Vagina (tissue), 2 donors: ENCODE measurements at places on chromosomes 7 and 10. TPM values are rescaled to one million over a fixed set of nuclear protein-coding genes. Genes with fewer than 3 reads are reported as not detected.

CYP2W1 gene
- 2.0 TPM for total RNA-seq

SPDYE1 gene
- not detected for total RNA-seq

SH2D4B gene
- not detected for total RNA-seq

RBP4 gene
- total RNA-seq = 36.8 TPM

SUN3 gene
- not detected for total RNA-seq

TFPI2 gene
- total RNA-seq = 0.74 TPM

DNA sequence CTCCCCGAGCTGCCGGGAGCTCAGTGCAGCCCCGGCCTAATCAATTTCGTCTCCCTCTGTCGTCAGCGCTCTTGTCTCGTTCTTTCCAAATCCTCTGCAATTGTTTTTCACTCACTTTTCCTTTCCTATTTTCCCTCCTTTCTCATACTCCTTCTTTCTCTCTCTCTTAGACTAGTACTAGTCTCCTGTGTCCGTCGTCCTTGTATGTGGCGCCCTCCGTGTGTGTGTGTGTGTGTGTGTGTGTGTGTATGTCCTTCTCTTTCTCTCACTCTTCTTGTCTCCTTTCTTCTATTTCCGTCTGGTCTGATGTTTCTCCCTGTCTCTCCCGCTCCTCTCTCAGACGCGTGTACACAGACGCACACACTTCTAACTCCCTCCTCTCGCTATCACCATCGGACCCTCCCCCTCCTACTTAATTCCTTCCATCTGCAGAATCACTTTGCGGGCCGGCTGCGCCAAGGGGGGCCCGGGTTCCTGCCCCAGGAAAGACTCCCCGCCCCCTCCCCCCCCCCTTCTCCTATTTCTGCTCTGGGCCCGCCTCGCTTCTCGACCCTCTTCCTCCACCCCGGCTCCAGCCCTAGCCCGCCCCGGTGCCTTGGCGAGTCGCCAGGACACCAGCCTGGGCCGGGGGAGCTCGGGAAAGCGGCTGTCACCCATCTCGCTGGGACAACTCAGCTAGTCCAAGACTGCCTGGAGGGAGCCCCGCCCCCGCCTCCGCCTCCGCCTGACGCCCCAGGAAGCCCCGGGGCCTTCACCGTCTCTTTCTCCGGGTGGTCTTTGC, 743 bp upstream of the ZCCHC24 start:
- H3K4me1 ChIP-seq = peaks cover 44% of the 10 kb centered on the region
- peak overlapping the region; percentile 80 for H3K27ac ChIP-seq
- peak overlapping the region; percentile 86 for H3K4me3 ChIP-seq

GRCh38 chr10:58511765-58512490, 744 bp upstream of the BICC1 start:
- H3K4me1 ChIP-seq = peaks cover 5% of the 10 kb centered on the region
- no peaks in the 10 kb centered on the region for H3K36me3 ChIP-seq
- H3K27me3 ChIP-seq = no peaks in the 10 kb centered on the region
- H3K27ac ChIP-seq = peak overlapping the region; percentile 59

- H3K27me3 ChIP-seq = no peaks in the 10 kb centered on the region
- H3K4me3 ChIP-seq = no peak overlapping the region
- H3K4me1 ChIP-seq = no peaks in the 10 kb centered on the region
- no peak for DNase-seq
- no peak overlapping the region for H3K27ac ChIP-seq
These were observed 40.5 kb downstream of the RCC1L start for GRCh38 chr7:75033064-75033463.

DNA sequence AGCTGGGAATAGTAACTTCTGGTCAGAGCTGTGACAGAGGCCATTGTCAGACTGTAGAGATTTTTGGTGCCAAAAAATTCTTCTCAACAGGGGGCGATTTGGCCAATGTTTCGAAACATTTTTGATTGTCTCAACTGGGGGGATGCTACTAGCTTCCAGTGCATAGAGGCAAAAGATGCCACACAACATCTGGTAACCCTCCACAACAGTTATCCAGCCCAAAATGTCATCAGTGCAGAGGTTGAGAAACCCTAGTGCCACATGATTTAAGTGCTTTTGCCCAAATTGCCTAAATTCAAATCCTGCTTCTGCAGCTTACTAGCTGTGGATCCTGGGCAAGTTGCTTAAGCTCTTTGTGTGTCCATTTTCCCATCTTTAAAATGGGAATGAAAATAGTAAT, 71.9 kb downstream of the FZD1 start:
- no peak overlapping the region for H3K27ac ChIP-seq
- no peak overlapping the region for H3K4me3 ChIP-seq
- no peaks in the 10 kb centered on the region for H3K4me1 ChIP-seq
- H3K36me3 ChIP-seq = no peaks in the 10 kb centered on the region
- DNase-seq = no peak

DNA sequence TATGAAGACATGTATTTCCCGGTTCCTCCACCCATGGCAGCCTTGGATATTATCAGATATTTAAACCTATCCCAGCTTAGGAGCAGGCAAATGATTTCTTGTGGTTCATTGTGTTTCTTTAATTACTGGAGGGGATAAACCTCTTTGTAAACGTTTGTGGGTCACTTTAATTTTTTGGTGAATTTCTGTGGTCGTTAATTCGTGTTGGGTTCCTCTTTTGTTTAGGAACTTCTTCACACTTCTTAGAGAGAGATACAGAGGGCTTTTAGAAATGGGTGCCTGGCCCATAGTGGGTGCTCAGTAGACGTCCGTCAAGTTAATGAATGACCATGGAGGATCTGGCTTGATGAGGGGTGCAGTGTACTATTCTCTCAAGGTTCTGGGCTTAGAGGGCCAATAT, 27.2 kb upstream of the NUB1 start:
- H3K36me3 ChIP-seq = no peaks in the 10 kb centered on the region
- H3K4me1 ChIP-seq = no peaks in the 10 kb centered on the region
- H3K27ac ChIP-seq = no peak overlapping the region

DNA sequence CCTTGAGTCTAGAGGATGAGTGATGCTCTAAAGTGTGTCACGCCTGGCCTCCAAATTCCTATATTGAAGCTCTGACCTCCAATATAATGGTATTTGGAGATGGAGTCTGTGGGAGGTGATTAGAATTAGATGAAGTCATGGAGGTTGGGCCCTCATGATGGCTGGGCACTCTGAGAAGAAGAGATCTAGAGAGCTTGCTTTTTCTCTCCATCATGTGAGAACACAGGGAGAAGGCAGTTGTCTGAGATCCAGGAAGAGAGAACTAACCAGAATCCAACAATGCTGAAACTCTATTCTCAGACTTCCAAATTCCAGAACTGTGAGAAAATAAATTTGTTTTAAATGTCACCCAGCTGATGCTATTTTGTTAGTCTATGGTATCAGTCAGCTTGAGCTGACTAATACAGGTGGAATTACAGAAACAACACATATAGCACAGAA, 15.1 kb downstream of the RNF216 start:
- no peaks in the 10 kb centered on the region for H3K36me3 ChIP-seq
- H3K27ac ChIP-seq = no peak overlapping the region
- H3K4me1 ChIP-seq = peaks cover 26% of the 10 kb centered on the region
- H3K4me3 ChIP-seq = no peak overlapping the region
- no peaks in the 10 kb centered on the region for H3K27me3 ChIP-seq

GRCh38 chr10:86849181-86849894, 92.9 kb downstream of the BMPR1A start:
- no peak overlapping the region for H3K4me3 ChIP-seq
- H3K4me1 ChIP-seq = no peaks in the 10 kb centered on the region
- no peaks in the 10 kb centered on the region for H3K36me3 ChIP-seq

DNA sequence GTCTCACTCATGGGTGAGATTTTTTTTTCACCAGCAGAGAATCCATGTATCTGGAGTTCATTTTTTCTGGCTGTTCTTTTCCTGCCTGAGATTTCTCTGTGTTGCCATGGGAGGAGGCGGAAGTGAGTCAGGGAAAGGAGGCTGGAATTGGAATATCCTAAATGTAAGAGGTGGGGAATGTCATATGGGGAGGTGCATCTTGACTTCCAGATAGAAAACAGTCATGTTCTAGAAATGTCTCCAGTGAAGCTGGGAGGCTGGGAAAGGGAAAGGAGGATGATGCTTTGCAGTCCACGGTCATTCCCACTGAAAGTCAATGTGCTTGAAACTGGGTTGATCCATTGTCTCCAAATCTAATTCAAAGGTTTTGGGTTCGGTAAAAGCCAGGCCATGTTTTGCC, 39.7 kb upstream of the HPS1 start:
- peak overlapping the region; percentile 79 for H3K27ac ChIP-seq
- H3K27me3 ChIP-seq = no peaks in the 10 kb centered on the region
- DNase-seq = no peak
- peaks cover 26% of the 10 kb centered on the region for H3K4me1 ChIP-seq

DNA sequence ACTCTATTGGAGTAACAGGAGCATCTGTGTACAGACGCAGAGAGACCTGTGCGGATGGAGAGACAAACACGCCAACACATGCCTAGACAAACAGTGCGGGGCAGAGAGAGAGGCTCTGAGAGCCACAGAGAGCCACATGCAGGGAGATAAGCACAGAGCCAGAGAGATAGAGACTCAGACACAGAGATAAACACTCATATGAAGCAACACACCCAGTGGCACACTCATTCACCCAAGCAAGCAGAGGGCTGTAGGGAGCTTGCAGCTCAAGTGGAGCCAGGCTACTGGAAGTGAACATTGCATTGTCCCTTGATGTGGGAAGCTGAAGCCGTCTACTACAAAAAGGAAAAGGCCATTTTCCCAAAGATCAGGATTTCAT, 46.6 kb upstream of the PODXL start:
- no peak overlapping the region for H3K4me3 ChIP-seq
- no peaks in the 10 kb centered on the region for H3K36me3 ChIP-seq
- H3K27ac ChIP-seq = no peak overlapping the region
- DNase-seq = no peak
- no peaks in the 10 kb centered on the region for H3K27me3 ChIP-seq
- no peaks in the 10 kb centered on the region for H3K4me1 ChIP-seq

GRCh38 chr10:100748231-100749058, 3.1 kb downstream of the PAX2 start:
- DNase-seq = no peak
- peaks cover 42% of the 10 kb centered on the region for H3K4me1 ChIP-seq
- no peak overlapping the region for H3K4me3 ChIP-seq
- H3K36me3 ChIP-seq = no peaks in the 10 kb centered on the region

DNA sequence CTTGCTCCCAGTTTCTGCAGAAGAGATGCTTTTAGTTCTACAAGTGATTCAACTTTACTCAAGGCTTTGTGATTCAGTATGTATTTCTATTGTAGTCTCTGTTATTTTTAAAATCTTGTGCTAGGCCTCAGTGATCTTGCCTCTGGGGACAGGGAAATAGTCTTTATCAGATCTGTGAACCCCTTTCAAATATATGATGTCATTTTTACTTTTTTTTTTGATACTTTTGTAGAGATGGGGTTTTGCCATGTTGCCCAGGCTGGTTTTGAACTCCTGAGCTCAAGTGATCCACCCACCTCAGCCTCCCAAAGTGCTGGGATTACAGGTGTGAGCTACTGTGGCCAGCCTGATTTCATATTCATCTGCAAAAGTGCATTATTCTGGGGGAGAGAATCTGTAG, 3.4 kb downstream of the SNX10 start:
- peaks cover 5% of the 10 kb centered on the region for H3K4me1 ChIP-seq
- no peak for DNase-seq
- no peak overlapping the region for H3K27ac ChIP-seq
- no peak overlapping the region for H3K4me3 ChIP-seq
- H3K36me3 ChIP-seq = no peaks in the 10 kb centered on the region
- H3K27me3 ChIP-seq = no peaks in the 10 kb centered on the region

- H3K4me3 ChIP-seq = no peak overlapping the region
- H3K4me1 ChIP-seq = peaks cover 74% of the 10 kb centered on the region
- no peak for DNase-seq
- no peaks in the 10 kb centered on the region for H3K36me3 ChIP-seq
These were observed 10.7 kb downstream of the HBP1 start for GRCh38 chr7:107179326-107180164.

- peaks cover 9% of the 10 kb centered on the region for H3K36me3 ChIP-seq
- DNase-seq = no peak
- no peak overlapping the region for H3K4me3 ChIP-seq
- H3K27ac ChIP-seq = no peak overlapping the region
- H3K27me3 ChIP-seq = no peaks in the 10 kb centered on the region
These were observed 85.5 kb downstream of the CUL2 start for GRCh38 chr10:35004651-35005050.

- no peak overlapping the region for H3K4me3 ChIP-seq
- no peak overlapping the region for H3K27ac ChIP-seq
- H3K27me3 ChIP-seq = no peaks in the 10 kb centered on the region
- peaks cover 9% of the 10 kb centered on the region for H3K4me1 ChIP-seq
- no peaks in the 10 kb centered on the region for H3K36me3 ChIP-seq
These were observed 5.4 kb downstream of the GPRIN2 start for GRCh38 chr10:46550795-46551700.

DNA sequence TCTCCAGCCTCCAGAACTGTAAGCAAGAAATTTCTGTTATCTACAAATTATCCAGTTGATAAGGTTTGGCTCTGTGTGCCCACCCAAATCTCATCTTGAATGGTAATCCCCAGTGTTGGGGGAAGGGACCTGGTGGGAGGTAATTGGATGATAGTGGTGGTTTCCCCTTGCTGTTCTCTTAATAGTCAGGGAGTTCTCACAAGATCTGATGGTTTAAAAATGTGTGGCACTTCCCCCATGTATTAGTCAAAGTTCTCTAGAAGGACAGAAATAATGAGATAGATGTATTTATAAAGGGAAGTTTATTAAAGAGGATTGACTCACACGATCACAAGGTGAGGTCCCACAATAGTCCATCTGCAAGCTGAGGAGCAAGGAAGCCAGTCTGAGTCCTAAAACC, 56.2 kb upstream of the APBB1IP start:
- no peak overlapping the region for H3K27ac ChIP-seq
- H3K27me3 ChIP-seq = no peaks in the 10 kb centered on the region
- no peaks in the 10 kb centered on the region for H3K36me3 ChIP-seq
- H3K4me3 ChIP-seq = no peak overlapping the region
- no peak for DNase-seq

GRCh38 chr10:33454554-33454953, 120.1 kb upstream of the NRP1 start:
- H3K4me3 ChIP-seq = no peak overlapping the region
- H3K36me3 ChIP-seq = no peaks in the 10 kb centered on the region
- no peak for DNase-seq
- H3K27me3 ChIP-seq = no peaks in the 10 kb centered on the region
